ENCODE measurements at places on chromosomes 1 and 21.

DNA sequence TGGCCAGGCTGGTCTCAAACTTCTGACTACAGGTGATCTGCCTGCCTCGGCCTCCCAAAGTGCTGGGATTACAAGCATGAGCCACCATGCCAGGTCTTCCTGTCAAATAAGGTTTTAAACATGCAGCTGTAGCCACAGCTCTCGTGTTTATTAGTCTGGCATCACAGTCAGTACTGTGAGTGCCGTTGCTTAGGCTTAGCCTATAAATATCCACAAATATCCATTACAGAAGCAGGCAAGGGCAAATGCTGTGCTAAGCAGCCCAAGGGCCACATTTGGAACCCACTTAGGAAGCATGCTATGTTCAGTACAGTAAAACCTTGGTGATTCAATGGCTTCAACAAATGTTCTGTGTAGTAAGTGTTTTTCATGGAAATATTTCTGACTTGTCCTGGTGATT is 75.9 kb downstream of the KIF1B start:
- no peak for DNase-seq

- no peak for DNase-seq
Observed at GRCh38 chr1:214861615-214862014, 220.9 kb upstream of the KCNK2 start.

- DNase-seq = no peak
Observed at GRCh38 chr21:36656138-36656537, 42.8 kb upstream of the SIM2 start.

DNA sequence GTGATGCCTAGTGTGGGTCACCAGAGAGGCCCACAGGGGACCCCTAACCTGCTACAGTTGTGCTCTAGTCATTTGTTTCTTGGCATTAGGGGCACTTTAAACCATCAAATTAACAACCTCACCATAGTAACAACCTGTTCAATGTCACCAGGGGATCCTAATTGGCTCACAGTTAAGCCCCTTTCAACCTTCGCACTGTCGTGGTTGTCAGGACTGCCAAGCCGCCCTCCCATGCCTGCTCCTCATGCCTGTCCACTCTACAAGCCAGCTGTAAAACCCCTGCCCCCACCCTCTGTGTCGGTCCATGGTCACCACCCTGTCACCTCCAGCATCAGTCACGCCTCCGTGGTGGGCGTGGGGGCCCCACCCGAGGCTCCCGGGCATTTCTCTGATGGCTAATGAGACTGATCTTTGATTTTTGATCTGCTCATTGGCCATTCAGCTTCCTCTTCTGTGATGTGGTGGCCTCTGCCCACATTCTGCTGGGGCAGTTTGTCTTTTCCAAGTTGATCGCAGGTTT is 96.6 kb downstream of the WDR4 start:
- DNase-seq = no peak

- peak; percentile 68 for DNase-seq
Observed at GRCh38 chr1:214281021-214281719, at the start of gene SMYD2. TSS of gene SMYD2 (plus strand) at chr1:214281159. CDS start at chr1:214281255, 96 bp downstream.

DNA sequence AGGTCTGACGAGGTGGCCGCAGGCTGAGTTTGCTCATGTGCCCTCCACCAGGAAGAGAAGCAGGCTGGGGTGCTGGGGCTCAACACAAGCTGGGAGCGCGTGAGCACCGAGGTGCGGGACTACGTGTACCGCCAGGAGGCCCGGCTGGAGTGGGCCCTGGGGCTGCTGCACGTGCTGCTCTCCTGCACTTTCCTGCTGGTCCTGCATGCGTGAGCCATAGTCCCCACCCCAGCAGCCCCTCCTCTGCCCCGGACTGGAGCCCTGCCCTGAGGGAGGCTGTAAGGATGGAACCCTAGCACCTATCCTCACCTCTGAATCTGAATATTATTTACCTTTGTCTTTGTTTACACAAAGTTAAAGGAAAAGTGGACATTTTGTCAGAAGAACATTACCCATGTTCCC is 7.8 kb upstream of the ADAM15 start:
- DNase-seq = no peak

GRCh38 chr1:119516680-119517079 is 9.7 kb downstream of the HSD3B1 start:
- DNase-seq = no peak

DNA sequence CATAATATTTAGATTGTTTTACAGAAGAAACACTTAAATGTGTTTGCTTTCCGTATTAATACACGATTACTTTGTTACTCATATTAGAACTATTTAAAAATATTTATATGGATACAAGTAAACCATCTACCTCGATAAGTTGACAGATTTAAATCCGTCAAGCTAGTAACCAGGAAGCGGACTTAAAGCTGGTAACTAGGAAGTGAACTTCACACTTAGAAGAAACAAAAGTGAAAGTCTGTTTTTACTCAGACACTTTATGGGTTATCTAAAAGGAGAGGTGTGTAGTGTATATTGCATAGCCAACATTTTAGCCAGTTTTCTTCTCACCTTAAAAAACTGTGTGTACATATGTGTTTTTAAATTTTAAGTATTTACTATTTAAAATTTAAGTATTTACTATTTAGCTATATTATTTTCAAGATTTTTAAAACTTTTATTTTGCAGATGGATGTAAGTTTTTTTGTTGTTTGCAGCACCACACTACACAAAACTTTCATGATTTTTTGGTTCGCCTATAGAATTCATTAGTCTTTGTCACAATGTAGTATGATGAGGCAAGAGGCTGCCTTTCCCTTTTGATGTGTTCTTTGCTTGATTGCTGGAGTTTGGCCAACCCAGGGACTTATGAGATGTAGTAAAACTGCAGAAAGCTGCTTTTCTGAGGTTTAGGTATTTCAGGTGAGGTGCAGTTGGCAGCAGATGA is 2.7 kb downstream of the USP25 start:
- DNase-seq = no peak

DNA sequence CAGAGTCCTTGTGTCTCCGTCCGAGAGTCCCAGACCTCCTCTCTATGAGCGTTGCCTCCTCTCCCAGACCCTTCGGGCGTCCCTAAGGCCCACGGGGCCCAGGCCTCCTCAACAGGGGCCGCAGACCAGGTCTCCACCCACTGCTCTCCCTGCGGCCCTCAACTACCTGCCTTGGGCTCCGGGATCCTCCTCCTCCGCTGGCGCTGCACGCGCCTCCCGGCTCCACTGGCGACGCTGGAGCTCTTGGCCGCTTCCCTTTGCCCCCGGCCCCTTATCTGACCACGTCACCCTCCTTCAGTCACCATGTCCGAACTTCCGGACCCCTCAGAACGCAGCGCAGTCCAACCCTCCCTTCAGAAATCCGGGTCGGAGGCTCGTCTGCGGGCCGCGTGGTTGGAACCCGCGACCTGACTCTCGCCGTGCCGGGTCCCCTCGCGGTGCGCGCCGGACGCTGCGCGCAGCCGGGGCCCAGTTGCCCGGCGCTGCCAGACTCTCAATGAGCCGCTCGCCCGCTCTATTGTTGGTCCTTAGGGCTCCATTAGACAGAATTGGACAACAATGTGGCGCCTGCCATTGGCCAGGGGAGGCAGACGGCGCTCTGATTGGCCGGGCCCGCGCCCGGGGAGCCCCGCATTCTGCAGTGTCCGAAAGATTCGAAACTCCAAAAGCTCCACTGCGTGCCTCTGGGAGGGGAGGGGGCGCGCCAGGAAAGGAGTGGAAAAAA is at the start of gene DMRTA2:
DMRTA2 (minus strand) TSS at position 498 of the 724 bp plus-strand sequence. CDS start 1,907 bp downstream, outside the sequence.
- peak; percentile 56 for DNase-seq

- no peak for DNase-seq
Observed at GRCh38 chr21:35399002-35399530, 350.0 kb upstream of the RUNX1 start.

GRCh38 chr1:29639741-29640427 is 403.6 kb downstream of the PTPRU start:
- DNase-seq = no peak

GRCh38 chr1:71823708-71824305 is 458.5 kb downstream of the NEGR1 start:
- DNase-seq = no peak

- DNase-seq = no peak
Observed at GRCh38 chr1:30229557-30229956, 493.8 kb downstream of the MATN1 start.

- DNase-seq = no peak
Observed at GRCh38 chr1:247228133-247228532, 27.7 kb upstream of the VN1R5 start.

- DNase-seq = no peak
Observed at GRCh38 chr1:31761883-31762282, 2.3 kb downstream of the ADGRB2 start.

- no peak for DNase-seq
Observed at GRCh38 chr1:169368406-169368769, 393 bp downstream of the BLZF1 start.

GRCh38 chr1:201136355-201137023 is 9.5 kb upstream of the ASCL5 start:
- DNase-seq = no peak

DNA sequence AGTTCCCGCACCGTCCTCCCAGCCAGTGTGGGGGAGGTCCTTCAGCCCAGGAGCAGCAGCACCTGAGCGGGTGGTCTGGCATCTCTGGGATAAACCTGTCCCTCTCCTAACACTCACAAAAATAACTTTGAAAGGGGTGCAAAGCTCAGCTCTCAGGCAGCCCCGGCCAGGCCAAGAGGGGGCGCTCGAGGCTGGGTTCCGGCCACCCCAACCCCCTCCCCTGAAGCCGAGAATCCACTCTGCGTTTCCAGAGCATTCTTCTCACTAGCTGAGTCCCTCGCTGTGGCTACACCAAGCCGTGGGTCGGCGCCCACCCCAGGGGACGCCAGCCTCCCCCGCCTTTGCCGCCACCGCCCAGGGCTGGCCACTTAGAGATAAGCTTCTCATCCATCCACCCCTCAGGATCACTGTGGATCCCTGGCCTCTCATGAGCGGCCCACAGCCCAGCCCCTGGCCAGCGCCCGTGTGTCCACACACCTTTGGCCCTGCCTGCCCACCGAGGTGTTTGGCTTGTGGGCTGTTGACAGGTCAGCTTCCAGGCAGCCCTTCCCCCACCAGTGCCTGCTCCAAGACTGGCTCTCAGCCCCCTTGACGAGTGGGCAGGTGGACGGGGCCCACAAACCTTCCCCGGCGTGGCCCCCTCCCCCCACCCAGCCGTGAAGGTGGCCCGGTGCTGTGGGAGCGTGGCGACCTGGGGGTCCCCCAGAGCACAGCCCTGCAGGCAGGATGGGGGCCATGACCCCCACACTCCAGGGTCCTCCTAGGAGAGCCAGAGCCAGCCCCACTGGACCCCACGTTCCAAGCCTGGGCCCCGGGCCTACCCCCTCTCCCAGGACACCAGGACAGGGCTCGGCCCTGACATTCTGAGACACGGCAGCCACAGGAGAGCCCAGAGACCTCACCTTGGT is 1.9 kb downstream of the FTCD start:
- DNase-seq = no peak

DNA sequence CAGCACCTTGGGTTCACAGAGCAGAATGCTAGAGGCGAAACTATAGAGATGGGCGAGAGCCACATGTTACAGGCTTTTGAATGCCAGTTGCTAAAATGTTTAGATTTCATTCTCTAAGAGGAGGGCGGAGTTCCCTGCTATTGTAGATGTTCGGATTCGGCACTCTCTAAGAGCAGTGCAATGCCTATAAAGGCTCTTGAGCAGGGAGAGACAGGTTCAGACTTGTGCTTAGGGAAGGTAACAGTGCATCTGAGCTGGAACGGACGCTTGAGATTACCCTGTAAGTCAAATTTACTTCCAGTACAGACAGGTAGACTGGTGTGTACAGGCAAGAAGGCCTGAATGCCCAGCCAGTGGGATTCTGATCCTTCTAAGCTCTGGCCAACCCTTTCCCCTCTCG is 15.3 kb downstream of the LURAP1 start:
- DNase-seq = no peak

GRCh38 chr1:3881193-3881480 is 18.9 kb downstream of the C1orf174 start:
- no peak for DNase-seq

DNA sequence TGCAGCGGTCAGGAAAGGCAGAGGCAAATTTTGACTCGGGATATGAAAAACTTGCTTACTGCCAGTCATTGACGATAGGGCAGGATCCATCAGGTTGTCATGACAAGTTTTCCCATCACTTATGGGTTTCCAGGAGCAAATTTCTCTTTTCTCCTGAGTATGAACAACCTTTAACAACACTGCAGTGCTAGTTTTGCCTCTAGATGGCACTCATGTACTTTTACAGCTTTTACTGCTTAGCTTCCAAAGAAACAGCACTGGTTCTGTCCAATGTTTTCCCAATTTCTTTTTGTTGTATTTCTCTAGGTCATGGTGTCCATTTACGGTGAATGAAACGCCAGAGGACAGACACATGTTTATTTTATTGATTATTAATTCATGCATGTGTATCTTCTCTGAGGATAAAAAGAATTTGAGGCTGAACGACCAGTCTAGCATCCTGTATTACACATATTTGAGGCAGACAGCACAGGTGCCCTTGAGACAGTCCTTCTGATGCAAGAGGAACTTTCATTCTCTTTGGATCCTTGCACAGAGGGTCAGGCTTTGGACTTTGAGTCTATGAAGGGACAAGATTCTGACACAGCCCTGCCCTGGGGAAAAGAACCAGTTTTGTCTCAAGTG is 112.3 kb upstream of the TRABD2B start:
- peak; percentile 51 for DNase-seq

DNA sequence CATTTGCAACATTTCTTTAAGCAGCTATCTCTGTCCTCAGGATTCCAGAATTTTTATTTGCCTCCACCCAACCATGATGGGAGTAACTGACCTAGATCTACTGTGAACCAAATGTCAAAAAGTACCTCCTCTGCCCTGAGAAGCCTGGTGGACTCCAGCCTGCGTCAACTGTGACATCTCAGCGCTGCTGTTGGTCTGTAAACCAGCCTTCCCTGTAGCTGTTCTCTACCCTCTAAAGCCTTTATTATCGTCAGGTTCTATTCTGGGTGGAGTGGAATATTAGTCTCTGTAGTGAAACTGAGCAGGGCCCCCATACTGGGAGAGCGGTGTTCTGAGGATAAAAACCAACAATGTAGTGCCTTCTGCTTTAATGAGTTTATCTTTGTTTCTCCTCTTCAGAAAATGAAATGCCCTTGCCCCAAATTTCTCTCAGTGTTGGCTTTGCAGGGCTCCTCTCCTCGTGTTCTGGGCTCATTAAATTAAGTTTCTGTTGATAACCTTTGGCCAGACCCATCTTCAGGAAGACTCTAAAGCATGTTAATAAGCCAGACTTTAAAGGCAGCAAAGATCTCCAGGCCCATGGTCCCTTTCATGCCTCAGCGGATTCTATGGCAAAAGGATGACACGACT is 223.1 kb upstream of the PLXNA2 start:
- DNase-seq = no peak

- no peak for DNase-seq
Observed at GRCh38 chr1:210920716-210921694, 212.9 kb downstream of the KCNH1 start.

- DNase-seq = no peak
Observed at GRCh38 chr1:10450156-10450814, 454 bp downstream of the CORT start.

GRCh38 chr1:8015036-8015808 is 10.9 kb downstream of the ERRFI1 start:
- DNase-seq = peak; percentile 34
